ENCODE measurements at places on chromosomes 12 and 14. TPM values are rescaled to one million over a fixed set of nuclear protein-coding genes. Genes with fewer than 3 reads are reported as not detected.

DNA sequence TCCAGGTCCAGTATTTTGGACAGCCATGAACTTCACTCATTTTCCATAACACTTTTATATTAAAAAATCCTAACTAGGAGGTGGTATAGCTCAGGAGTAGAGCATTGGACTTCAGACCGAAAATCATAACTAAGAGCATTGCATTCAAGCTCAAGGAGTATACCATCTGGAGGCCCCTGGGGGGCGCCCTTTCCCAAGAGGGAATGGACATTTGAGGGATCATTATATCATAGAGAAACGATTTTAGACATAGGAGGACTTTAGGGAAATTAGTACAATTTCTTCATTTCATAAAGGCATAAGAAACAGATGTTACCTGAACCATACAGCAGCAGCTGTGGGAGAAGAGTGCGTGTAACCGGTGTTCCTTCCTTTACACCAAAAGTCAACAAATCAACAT lies 5.2 kb upstream of the ATG14 start:
- no peaks in the 10 kb centered on the region for H3K36me3 ChIP-seq
- DNase-seq, result peak; percentile 80
- H3K27ac ChIP-seq, result no peak overlapping the region
- no peaks in the 10 kb centered on the region for H3K27me3 ChIP-seq

GRCh38 chr14:98555440-98555839 lies 716.6 kb downstream of the BCL11B start:
- H3K36me3 ChIP-seq, result no peaks in the 10 kb centered on the region
- H3K4me1 ChIP-seq, result no peaks in the 10 kb centered on the region
- H3K27me3 ChIP-seq, result no peaks in the 10 kb centered on the region
- no peak overlapping the region for H3K27ac ChIP-seq
- H3K4me3 ChIP-seq, result no peak overlapping the region
- no peak for DNase-seq

DNA sequence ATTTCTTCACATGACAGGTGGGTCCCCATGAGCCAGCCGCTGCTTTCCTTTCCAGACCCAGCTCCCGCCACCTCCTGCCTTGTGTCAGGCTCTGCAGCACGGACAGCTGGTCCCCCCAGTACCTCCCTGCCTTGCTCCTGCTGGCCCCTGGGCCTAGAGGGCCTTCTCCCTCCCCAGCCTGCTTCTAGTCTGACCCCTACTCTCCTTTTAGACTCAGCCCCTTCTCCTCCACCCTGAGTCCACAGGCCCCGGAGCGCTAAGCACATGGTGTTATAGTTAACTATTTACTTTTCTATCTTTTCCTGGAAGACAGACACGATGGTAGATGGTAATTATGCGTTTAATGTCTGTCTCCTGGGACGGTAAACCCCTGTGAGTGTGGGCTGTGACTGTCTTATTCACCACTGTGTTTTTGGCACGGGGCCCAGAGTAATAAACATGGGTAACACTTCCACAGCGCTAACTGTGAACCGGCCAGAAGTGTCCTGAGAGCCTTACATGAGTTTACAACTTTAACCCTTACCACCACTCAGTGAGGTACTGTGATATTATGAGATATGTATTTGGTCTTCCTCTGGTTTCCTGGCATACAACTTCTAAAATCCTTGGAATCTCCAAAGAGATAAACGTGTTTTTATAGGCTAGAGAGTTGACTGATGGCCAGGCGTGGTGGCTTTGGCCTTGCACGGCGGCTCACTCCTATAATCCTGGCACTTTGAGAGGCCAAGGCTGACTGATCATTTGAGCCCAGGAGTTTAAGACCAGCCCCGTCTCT lies 41.2 kb downstream of the DGLUCY start:
- H3K27me3 ChIP-seq, result no peaks in the 10 kb centered on the region
- no peak overlapping the region for H3K27ac ChIP-seq
- DNase-seq, result no peak
- H3K36me3 ChIP-seq, result no peaks in the 10 kb centered on the region
- H3K4me3 ChIP-seq, result no peak overlapping the region
- H3K4me1 ChIP-seq, result no peaks in the 10 kb centered on the region

DNA sequence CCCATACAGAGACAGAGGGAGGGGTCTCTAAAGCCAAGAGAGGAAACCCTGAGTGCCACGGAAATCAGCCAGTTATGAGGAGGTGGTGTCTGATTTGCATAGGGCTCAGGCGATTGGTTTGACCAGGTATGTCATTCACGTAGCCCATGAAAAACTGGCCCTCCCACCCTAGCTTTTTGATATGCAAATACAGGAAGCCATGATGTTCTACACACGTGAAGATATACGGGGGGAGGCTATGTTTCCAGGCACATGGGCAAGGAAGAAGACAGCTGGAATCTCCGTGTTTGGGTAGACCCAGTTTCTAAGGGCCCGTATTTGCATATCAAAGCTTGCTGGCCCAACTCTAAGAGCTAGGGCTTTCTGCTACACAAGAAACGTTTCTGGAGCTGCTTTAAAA lies 717.8 kb upstream of the SEL1L start:
- peak; percentile 63 for DNase-seq
- H3K36me3 ChIP-seq, result no peaks in the 10 kb centered on the region
- H3K4me3 ChIP-seq, result no peak overlapping the region
- no peaks in the 10 kb centered on the region for H3K4me1 ChIP-seq
- H3K27me3 ChIP-seq, result no peaks in the 10 kb centered on the region
- no peak overlapping the region for H3K27ac ChIP-seq

GRCh38 chr12:110168732-110169455 lies 44.7 kb downstream of the IFT81 start:
- peaks cover 14% of the 10 kb centered on the region for H3K4me1 ChIP-seq
- no peak overlapping the region for H3K27ac ChIP-seq
- H3K36me3 ChIP-seq, result peaks cover 6% of the 10 kb centered on the region
- H3K4me3 ChIP-seq, result no peak overlapping the region
- no peak for DNase-seq
- H3K27me3 ChIP-seq, result no peaks in the 10 kb centered on the region

DNA sequence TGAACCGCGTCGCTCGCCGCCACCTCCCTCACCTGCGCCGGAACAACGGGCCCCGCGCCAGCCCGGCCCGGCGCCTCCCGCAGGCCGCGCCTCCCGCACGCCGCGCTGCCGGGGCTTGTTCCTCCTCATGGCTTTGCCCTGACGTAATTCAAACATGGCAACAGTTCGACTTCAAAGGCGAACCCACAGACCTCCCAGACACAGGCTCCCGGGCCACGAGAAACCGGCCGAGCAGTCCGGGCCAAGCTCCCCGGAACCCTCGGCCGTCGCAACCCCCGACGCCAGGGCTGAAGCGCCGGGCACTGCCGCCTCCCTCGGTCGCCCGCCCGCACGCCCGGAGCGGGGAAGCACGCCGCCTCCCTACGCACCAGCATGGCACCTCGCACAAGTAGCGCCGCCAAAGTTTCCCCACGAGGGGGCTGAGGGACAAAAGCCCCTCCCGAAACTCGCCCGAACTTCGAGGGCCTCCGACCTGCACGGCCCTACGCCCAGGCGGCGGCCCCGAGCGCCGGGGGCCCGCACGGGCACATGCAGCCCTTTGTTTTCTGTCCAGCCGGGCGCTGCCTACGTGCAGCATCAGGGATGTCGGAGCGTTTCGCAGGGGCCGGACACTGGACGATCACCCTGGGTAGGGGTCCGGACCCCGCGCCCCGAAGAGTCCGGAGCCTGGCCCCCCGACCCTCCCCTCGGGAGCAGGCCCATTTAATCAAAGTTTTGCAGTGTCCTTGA lies 1.7 kb downstream of the SINHCAF start:
- DNase-seq, result peak; percentile 76
- H3K36me3 ChIP-seq, result no peaks in the 10 kb centered on the region
- H3K27me3 ChIP-seq, result no peaks in the 10 kb centered on the region
- H3K27ac ChIP-seq, result peak overlapping the region; percentile 99
- peak overlapping the region; percentile 93 for H3K4me3 ChIP-seq

DNA sequence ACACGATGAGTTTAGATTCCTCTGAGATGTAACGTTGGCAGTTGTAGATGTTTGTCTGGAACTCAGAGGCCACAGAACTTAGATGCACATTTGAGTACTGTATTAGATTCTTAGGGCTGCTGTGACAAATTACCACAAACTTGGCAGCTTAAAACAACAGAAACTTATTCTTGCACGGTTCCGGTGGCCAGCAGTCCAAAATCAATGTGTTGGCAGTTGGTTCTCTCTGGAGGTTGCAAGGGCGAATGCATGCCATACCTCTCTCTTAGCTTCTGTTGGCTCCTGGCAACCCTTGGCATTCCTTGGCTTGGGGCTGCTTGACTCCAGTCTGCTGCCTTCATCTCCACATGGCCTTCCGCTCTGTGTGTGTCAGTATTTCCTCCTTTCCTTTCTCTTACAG lies 118.9 kb downstream of the C12orf75 start:
- no peaks in the 10 kb centered on the region for H3K27me3 ChIP-seq
- H3K4me1 ChIP-seq, result peaks cover 16% of the 10 kb centered on the region
- no peak overlapping the region for H3K4me3 ChIP-seq
- H3K27ac ChIP-seq, result no peak overlapping the region
- H3K36me3 ChIP-seq, result no peaks in the 10 kb centered on the region

- H3K27ac ChIP-seq, result no peak overlapping the region
- DNase-seq, result peak; percentile 48
- no peak overlapping the region for H3K4me3 ChIP-seq
- H3K36me3 ChIP-seq, result no peaks in the 10 kb centered on the region
- no peaks in the 10 kb centered on the region for H3K27me3 ChIP-seq
These were observed 173.8 kb upstream of the CNOT2 start for GRCh38 chr12:70069221-70070105.

DNA sequence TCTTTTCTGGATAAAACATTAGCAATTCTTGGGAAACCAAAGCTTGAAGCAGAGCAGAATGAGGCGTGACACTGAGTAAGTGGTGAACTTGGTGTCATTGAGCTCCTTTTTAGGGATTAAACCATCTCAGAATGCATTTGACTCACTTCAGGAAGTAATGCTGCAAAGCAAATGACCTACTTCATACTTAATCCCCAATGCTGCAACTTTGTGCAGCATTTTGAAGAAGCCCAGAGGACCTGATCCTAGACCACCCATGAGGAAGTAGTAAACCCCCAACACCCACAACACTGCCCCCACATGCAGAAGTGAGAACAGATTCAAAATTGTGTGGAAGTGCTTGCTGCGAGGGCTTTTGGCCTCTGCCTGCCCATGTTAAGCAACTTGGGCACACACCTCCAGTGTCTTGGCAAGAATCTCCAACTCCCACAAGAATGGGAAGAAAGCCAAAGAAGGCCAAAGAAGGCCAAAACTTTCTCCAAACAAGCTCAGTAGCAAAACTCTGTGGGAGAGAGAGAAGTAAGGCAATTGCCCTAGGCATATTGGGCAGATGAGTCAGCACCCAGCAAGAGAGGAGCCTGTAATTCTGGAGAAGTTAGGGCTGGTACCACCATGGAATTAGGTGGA lies 69.2 kb upstream of the ETV6 start:
- H3K27me3 ChIP-seq, result no peaks in the 10 kb centered on the region
- DNase-seq, result no peak
- no peaks in the 10 kb centered on the region for H3K36me3 ChIP-seq
- no peak overlapping the region for H3K4me3 ChIP-seq

GRCh38 chr14:89501381-89501780 lies 84.3 kb upstream of the FOXN3 start:
- DNase-seq, result no peak
- H3K36me3 ChIP-seq, result no peaks in the 10 kb centered on the region
- no peak overlapping the region for H3K4me3 ChIP-seq
- no peak overlapping the region for H3K27ac ChIP-seq
- H3K27me3 ChIP-seq, result no peaks in the 10 kb centered on the region
- H3K4me1 ChIP-seq, result peaks cover 15% of the 10 kb centered on the region

GRCh38 chr14:37641117-37641516 lies 45.7 kb downstream of the TTC6 start:
- DNase-seq, result no peak
- H3K36me3 ChIP-seq, result no peaks in the 10 kb centered on the region

GRCh38 chr12:1666685-1667162 lies 24.1 kb upstream of the ADIPOR2 start:
- no peak for DNase-seq
- H3K4me1 ChIP-seq, result no peaks in the 10 kb centered on the region
- no peak overlapping the region for H3K4me3 ChIP-seq
- no peak overlapping the region for H3K27ac ChIP-seq
- H3K27me3 ChIP-seq, result peaks cover 16% of the 10 kb centered on the region

DNA sequence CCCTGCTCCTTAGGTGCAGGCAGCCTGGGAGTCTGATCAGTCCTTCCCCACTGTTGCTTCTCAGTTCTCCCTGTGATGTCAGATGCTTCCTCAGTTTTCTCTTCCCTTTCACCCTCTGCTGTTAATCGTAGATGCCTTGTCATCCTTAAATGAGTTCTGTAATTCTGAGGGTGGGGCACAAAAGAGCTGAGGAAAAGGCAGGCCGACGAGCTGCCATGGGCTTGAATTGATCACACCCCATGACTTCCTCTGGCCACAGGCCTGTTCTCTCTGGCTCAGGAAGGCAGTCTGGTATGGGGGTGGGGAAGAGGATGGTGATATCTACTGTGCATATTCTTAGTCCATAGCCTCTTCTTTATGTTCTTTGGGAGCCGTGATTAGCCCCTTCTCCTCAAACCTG lies 5.2 kb upstream of the AP1G2 start:
- H3K4me3 ChIP-seq, result no peak overlapping the region
- no peak for DNase-seq
- peaks cover 19% of the 10 kb centered on the region for H3K4me1 ChIP-seq

The IAPP gene
- total RNA-seq, result not detected

The TSPAN8 gene
- not detected for total RNA-seq

The GTF2A1 gene
- total RNA-seq, result 50.6 TPM

The ZC2HC1C gene
- total RNA-seq, result 3.7 TPM

The LALBA gene
- total RNA-seq, result not detected

The DAO gene
- total RNA-seq, result not detected

The EXOC3L4 gene
- total RNA-seq, result not detected

The BBOF1 gene
- total RNA-seq, result not detected
